Fibroblast of skin of left quadriceps (primary cell): ENCODE measurements at places on chromosomes 3 and 15.

- no peak for DNase-seq
These were observed 34.3 kb downstream of the ZBTB38 start for GRCh38 chr3:141402476-141403171.

- no peak for DNase-seq
These were observed 551 bp downstream of the DNAJC13 start for GRCh38 chr3:132417695-132418411.

DNA sequence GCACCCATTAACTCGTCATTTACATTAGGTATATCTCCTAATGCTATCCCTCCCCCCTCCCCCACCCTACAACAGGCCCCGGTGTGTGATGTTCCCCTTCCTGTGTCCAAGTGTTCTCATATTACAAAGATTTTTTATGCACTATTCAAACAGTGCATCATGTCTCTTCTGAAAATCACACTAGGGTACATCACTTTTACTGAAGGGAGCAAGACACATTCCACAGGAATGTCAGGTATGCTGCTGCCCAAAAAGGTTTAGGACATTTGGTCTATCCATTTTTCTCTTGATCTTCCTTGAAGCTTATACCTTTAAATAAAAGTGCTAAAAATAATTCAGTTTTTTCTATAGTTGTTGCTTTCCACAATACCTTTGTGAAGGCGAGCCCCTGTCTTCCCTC lies 9.2 kb upstream of the EPHA3 start:
- no peak for DNase-seq

- DNase-seq = no peak
These were observed 14.2 kb downstream of the BAHD1 start for GRCh38 chr15:40454904-40455391.

DNA sequence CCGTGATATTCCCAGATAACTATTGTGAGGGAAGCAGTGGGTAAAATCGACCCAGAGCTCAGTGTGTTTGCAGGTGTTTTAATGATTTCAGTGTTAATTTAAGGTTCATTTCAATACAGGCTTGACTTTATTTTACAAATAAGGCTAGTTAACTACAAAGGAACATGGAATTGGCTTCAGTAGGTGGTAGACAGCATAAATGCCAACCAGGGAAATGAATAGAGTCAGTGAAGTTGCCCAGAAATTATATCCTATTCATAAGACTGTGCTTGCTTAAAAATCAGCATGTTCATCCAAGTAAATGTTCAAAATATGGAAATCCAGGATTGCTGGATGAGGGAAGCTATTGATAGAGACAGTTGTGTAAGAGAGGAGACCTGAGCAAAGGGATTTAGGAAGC lies 66.1 kb downstream of the LARS2 start:
- DNase-seq = no peak

DNA sequence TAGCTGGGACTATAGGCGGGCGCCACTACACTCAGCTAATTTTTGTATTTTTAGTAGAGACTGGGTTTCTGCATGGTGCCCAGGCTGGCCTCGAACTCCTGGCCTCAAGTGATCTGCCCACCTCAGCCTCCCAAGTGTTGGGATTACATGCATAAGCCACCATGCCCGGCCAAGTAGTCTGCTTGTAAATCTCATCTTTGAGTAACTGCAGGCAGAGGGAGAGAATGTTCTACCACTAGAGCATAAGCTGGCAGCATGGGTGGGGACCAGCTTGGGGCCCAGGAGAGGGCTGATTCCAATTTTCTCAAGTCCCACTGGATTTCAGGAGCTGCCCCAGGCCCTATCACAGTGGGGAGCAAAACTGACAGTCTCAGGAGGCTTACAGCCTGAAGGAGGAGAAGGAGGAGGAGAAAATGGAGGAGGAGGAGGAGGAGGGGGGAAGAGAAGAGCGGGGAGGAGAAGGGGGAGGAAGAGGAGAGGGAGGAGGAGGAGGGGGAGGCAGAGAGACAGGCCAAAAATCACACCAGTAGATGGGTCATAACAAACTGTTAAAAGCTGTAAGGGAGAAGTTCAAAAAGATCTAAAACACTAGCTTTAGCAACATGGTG lies 229.1 kb upstream of the IGF1R start:
- DNase-seq = no peak

DNA sequence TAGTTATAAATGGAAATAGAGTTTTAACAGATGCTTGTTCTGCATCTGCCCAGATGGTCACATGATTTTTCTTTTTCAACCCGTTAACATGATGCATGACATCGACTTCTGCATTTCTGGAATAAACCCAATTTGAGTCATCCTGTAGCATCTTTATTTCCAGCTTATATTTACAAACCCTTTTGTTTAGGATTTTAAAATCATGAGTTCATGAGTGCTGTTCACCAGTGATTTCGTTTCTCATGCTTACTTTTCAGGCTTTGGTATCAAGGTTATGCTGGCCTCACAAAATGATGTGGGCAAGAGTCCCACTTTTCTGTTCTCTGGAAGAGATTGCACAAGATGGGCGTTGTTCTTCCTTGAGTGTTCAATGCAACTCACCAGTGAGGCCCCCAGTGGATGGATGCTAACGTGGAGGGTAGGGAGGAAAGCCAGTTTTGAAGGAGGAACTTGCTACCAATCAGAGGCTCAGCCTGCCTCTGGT lies 5.2 kb downstream of the HRH1 start:
- peak; percentile 82 for DNase-seq

GRCh38 chr3:194572944-194573491 lies 60.2 kb downstream of the TMEM44 start:
- DNase-seq = no peak

DNA sequence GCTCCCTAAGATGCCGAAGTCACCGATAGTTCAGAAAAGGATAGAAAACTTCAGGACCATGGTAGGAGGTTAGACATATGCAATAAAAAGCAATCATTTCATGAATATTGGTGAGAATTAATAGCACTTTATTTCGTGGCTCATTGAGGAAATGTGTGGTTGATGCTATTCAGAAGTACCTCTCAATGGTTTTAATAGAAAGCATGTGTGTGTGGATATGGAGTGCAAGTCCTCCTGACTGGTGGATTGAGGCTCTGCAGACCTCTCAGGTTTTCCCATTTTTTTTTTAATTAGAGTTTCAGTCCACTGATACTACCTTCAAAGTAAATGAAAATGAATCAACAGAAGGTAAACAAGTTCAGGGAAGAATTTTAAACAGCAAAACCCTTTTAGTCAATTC lies 384.3 kb upstream of the RARB start:
- DNase-seq = no peak

GRCh38 chr3:49198611-49199230 lies 27.3 kb downstream of the KLHDC8B start:
- no peak for DNase-seq

- peak; percentile 70 for DNase-seq
These were observed 539.5 kb downstream of the NAALADL2 start for GRCh38 chr3:175398676-175399075.

DNA sequence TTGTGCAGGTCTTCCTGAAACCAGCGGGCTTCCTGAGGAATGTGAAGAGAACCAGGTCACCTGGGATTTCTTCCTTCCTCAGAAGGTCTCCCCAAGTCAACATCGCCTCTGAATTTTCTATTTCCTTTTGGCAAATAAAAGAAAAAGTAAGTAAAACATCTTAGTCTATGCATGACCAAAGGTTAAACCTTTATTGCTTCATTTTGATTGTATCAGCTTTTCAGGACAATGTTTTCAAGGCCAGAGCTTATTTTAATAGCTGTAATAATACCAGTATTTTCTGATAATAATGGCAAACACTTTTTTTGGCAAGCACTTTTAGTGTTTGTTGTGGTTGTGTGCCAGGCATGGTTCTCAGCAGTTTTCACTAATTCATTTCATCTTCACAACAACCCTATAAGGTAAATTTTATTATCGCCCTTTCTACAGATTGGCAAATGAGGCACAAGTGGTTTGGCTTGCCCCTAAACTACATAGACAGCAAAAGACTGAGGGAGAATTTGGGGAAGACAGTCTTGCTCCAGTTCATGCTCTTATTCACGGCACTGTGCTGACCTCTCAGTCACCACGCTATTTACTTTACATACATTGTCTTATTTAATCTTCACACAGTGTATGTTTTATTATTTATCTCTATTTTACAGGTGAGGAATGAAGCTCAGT lies 110.4 kb downstream of the RPL22L1 start:
- DNase-seq = no peak

- DNase-seq = peak; percentile 78
These were observed 79.1 kb downstream of the FOXP1 start for GRCh38 chr3:71504250-71505036.

GRCh38 chr3:126541628-126542339 lies 16.9 kb downstream of the C3orf22 start:
- no peak for DNase-seq

- DNase-seq = no peak
These were observed 2.3 kb upstream of the MYL3 start for GRCh38 chr3:46865546-46865945.

GRCh38 chr3:2765002-2765579 lies 345.1 kb downstream of the IL5RA start:
- DNase-seq = no peak

DNA sequence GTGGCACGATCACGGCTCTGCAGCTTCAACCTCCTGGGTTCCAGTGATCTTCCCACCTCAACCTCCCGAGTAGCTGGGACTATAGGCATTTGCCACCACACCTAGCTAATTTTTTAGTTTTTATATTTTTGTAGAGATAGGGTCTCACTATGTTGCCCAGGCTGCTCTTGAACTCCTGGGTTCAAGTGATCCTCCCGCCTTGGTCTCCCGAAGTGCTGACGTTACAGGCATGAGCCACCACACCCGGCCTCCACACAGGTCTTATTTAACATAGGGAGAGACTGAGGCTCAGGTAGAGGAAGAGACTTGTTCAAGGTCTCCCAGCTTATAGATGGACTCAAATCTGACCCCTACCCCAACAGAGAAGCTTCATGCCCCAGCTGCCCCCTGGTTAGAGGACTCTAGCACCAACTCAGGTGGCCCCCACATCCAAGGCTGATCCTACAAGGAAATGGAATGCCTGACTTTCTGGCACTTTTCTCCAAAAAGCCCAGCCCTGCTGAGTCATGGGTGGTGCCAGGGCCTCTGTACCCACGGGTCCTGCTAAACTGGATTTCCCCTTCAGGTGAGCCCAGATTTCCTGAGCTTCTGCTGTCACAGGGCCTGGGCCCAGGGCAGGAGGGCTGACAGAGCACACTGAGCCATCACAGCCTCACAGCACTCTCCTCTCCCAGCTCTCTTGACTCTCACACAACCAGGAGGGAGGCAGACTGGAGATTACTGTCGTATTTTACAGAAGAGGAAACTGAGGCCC lies 5.6 kb downstream of the TMEM40 start:
- no peak for DNase-seq

- peak; percentile 15 for DNase-seq
These were observed 307.3 kb downstream of the SV2B start for GRCh38 chr15:91407269-91407889.

- DNase-seq = no peak
These were observed 121.8 kb downstream of the ADAM10 start for GRCh38 chr15:58627701-58628100.

DNA sequence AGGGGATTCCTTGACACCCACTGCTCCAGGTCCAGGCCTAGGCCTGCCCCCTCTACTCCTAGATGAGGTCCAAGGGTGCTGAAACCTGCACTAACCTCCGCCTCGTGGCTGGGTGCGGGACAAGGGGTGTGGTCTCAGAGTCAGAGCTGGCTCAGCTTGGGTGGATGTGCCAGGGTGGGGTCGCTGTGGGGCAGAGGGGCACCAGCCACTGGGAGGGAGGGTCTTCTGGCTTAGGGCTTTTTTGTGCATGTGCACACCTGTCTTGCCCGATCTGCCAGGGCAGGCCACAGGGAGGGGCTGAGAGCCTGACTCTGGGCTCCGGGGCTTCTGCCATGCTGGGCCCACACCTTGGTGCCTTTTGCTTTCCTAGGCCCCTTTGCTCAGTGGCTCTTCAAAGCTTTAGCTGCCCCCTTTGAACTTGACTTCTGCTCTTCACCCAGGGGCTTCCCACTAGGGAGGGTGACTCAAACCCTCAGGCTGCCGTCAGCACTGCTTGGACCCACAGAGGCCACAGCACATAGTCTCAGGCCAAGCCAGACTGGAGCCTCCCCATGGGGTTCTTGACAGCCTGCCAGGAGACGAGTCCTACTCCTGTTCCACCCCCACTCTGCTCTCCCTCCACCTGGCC lies 73.0 kb downstream of the KLF13 start:
- no peak for DNase-seq

GRCh38 chr15:86595741-86596140 lies 516.1 kb downstream of the AGBL1 start:
- no peak for DNase-seq

- DNase-seq = peak; percentile 5
These were observed 727.2 kb downstream of the SI start for GRCh38 chr3:164351131-164351530.

DNA sequence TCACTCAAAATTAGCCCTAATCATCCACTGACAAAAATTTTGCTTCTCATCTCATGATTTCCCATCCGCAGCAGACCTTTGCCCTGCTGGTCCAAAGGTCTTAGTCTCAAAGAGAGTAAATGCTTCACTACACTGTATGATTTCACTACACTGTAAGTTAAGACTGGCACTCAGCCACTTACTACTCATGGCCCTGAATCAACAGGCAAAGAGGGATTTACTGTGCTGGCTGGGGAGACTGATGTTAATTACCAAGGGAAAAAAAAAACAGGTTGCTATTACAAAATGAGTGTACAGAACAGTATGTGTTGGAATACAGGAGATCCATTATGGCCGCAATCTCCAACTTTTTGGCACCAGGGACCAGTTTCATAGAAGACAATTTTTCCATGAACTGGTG lies 214.8 kb downstream of the ZMAT3 start:
- no peak for DNase-seq

DNA sequence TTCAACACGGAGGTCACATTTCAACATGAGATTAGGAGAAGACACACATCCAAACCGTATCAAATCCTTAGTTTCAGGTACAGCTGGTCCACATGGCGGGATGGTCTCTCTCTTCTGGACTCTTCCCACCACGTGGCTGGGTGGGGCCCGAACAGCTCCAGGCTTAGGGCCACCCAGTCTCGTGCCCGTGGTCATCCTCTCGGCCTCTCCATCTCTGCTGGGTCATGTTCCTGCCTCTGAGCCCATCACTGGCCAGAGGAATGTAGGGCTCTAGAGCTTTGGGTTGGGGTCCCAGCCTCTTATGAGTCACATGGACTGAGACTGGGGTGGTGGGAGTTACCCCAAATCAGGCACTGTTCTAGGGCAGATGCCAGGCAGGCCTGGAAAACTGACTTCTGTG lies 12.2 kb downstream of the SYNM start:
- DNase-seq = no peak

- no peak for DNase-seq
These were observed 63.7 kb downstream of the DUT start for GRCh38 chr15:48394970-48395369.

GRCh38 chr3:189204167-189204866 lies 32.5 kb downstream of the TPRG1 start:
- DNase-seq = peak; percentile 8

GRCh38 chr15:31489801-31490646 lies 163.4 kb downstream of the KLF13 start:
- DNase-seq = peak; percentile 34

- no peak for DNase-seq
These were observed 22.3 kb upstream of the CNOT10 start for GRCh38 chr3:32662647-32663046.

DNA sequence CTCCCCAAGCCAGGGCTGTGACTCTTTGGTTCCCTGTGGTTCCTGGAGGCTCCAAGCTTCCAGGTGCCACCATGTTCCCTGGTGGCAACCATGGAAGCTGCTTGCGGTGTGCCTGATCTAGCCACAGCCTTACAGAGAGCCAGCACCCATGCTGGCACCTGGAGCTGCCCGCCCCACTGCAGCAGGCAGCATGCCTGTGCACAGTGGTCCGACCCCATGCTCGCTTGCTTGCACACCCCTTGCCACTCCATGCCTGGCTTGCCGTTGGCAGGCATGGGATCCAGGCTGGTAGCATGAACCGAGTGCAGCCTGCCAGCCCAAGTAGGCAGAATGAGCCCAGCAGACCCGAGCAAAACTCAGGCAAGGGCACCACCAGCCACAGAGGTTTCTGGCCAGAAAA lies 53.9 kb downstream of the SLMAP start:
- DNase-seq = no peak
